ENCODE measurements at places on chromosomes 3 and 15. TPM values are rescaled to one million over a fixed set of nuclear protein-coding genes. Genes with fewer than 3 reads are reported as not detected.

DNA sequence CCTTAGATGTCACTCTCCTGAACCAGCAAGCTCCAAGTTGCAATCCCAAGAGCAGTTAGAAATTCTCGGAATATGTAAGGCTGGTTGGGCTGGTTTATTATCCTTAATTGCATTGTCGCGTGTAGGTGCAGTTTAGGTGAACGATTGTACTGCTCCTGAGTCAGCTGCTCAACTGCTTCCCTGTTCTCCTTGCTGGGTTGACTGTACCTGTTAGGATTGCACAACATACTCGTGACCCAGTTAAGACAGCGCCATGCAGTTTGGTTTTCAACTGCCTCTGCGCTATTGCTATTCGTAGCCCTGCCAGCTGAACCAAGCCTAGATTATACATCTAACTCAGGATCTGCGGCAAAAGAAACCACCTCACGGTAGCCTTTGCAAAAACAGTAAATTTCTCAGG lies 41.0 kb downstream of the BCL2L10 start:
- no peak overlapping the region for H3K27ac ChIP-seq
- H3K27me3 ChIP-seq: no peaks in the 10 kb centered on the region
- no peaks in the 10 kb centered on the region for H3K36me3 ChIP-seq
- H3K4me3 ChIP-seq: no peak overlapping the region
- DNase-seq: no peak

NME9 gene
- 0.58 TPM for total RNA-seq

EHD4 gene
- 43.6 TPM for total RNA-seq

ACKR4 gene
- total RNA-seq: not detected

POLR2M gene
- total RNA-seq: 84.1 TPM

Measured in activated CD4-positive, alpha-beta memory T cell treated with anti-CD3 and anti-CD28 coated beads for 36 hours (primary cell).